ENCODE measurements at places on chromosomes 7 and 10.

DNA sequence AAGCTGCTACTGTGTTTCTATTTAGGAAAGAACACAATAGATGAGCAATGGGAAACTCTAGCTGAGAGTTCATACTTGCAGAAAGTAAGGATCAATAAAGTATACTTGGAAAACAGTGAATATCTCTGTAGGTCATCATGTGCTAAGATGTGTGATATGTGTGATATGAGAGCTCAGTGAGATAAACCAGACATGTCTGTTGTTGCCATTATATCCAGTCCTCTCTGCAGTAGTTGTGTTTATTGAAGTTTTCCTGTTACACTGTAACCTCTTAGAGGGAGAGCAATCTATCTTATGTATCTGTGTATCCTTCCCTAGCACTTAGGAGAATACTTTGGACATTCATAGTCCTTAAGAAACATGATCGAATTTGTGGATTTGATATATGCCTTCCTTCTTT lies 19.1 kb downstream of the TRUB1 start:
- DNase-seq: no peak

GRCh38 chr10:102198027-102198426 lies 28.1 kb upstream of the ELOVL3 start:
- no peak for DNase-seq

DNA sequence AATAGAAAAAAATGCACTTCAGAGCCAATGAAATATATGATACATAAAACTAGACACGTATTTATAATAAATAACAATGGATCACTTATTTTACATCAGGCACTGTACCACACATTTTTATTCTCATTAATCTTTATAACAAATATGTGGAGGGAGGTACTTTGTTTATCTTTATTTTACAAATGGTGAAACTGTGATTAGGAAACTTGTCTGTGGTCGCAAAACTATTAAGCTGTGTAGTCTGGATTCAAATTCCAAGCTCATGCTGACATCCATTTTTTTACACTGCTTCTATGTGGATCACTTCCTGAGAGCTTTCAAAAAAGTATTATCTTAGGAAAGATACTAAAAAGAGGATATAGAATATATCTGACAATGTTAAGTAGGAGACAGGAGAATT lies 978.6 kb downstream of the SORCS1 start:
- no peak for DNase-seq

DNA sequence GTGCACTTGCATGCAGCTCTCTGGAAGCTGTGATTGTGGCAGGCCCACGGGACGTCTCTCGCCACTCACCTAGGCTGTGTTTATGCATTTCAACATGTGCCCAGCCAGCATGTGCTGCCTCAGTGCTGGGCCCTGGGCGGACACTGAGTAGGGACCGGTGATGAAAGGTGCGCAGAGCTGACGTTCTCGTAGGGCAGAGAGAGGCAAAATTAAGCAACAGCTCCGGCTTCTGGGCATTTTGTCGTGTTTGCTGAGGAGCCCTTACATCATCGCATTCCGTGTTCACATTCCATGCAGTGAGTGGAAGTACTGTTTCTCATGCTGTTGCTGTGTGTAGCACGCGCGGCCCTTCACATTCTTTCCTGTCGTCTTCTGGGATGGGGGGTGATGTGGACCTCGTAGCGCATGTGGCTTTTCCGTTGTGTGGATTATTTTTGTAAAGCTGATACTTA lies 50.5 kb downstream of the PRF1 start:
- no peak for DNase-seq

GRCh38 chr7:92631850-92632487 lies 41.8 kb upstream of the FAM133B start:
- DNase-seq: no peak

- no peak for DNase-seq
Observed at GRCh38 chr10:114662646-114663217, 4.7 kb upstream of the ABLIM1 start.

All from NCI-H446 treated with DMSO at 0.1 percent for 48 hours (cell line).